ENCODE measurements at places on chromosomes 16 and 17.

- DNase-seq, result no peak
These were observed 27.4 kb downstream of the TNFRSF13B start for GRCh38 chr17:16944334-16945135.

DNA sequence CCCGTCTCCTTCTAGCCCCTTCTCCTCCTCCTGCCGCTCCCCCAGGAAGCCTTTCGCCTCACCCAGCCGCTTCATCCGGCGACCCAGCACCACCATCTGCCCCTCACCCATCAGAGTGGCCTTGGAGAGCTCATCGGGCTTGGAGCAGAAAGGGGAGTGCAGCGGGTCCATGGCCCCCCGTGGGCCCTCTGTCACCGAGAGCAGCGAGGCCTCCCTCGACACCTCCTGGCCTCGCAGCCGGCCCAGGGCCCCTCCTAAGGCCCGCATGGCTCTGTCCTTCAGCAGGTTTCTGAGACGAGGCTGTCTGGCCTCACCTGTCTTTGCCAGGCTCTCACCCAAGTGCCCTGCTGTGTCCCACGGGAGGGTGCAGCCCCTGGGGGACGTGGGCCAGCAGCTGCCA is 87.9 kb downstream of the RGS9 start:
- DNase-seq, result no peak

DNA sequence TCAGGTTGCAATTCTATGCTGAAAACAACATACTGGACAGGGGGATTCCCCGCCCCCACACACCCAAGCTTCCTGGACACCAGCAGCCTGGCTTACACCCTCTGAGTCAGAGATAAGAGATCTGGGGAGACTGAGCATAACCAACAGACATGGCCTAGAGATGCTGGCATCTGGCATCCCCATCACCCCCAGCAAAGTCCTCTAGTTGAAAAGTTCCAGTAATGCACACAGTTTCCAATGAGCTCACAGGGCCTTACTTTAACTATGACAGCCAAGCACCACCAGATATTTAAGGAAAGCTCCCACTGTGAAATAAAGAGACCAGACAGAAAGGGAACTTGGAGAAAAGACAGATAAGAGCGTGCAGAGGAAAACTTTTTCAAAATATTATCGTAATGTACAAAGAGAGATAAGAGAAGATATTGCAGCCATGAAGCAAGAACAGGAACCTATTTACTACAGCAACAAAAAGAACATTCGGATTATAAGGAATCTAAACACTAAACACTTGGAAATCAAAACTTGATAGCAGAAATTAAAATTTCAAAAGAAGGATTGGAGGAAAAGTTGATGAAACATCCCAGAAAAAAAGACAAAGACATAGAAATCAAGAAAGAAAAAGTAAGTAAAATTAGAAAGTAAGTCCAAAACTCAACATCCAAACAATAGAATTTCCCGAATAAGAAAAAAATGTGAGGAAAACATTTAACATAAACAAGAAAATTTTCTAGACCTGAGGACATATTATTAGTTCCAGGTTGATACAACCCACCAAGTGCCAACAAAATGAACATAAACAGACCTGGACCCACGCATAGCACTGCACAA is 17.2 kb upstream of the ALOX15 start:
- no peak for DNase-seq

DNA sequence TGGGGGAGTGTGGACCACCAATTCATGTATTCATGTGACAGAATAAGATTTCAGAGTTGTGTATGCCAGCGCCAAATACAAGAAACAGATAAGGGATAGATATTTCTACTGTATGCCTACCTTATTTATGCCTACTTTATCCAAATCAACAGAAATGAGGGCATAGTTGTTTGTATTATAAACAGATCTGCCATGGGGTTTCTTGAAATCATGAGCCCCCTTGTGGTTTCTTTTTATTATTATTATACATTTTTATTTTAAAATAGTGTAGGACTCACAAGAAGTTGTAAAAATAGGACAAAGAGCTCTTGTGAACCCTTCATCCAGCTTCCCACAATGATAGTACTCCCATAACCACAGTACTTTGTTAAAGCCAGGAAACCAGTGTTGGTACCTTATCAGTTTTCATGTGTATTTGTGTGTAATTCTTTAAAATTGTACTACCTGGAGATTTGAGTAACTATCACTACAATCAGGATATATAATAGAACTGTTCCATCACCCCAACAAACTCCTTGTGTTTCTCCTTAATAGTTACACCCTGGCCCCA is 229.4 kb downstream of the CCDC182 start:
- no peak for DNase-seq

- no peak for DNase-seq
These were observed at the start of gene MPP2 for GRCh38 chr17:43907425-43907981. Gene MPP2 (minus strand): TSS chr17:43907536. CDS start chr17:43904460, 3,076 bp downstream.

GRCh38 chr17:52470553-52470952 is 312.0 kb upstream of the CA10 start:
- no peak for DNase-seq

DNA sequence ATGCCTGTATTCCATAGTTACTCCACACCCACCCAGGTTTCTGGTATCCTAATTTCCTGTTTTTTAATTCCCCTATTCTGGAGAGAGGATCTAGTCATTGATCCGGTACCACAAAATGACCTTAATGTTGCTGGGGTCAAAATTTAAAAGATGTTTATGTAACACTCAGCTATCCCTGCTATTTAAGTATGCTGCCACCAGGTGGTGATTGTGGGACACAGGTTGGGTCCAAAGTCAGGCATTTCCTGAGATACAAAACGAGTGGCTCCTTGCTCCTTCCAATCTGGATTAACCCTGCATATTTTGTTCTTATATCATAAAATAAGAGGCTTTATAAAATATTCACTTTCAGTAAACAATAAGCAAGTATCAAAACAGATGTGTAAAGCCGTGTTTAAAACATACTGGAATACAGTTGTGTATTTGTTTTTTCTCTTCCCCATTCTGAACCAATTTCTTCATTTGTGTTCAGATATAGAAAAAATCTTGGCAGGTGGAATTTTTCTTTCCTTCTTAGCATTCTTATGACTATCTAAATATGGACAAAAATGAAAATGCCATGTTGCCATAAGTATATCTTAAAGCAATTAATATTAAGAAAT is 16.3 kb downstream of the HS3ST4 start:
- no peak for DNase-seq

- no peak for DNase-seq
These were observed 118.7 kb upstream of the CDH5 start for GRCh38 chr16:66247516-66248481.

DNA sequence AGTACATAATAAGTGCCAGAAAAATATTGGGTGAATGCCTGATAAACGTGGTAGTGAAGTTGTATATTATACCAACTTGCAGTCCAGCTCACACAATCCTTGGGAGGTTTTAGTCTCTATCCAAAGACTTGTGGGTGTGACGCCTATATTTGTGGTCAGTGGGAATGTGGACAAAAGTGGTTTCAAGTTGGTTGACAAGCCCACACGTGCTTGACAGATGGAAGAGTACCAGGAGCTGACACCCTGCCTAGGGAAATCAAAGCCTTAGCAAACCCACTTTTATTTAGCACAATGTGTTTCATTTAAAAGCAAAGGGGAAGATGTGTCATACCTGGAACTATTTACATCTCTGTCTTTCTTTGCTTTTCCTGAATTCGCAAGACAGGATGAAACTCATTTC is 79.0 kb downstream of the CA10 start:
- DNase-seq, result no peak
